Aorta (tissue), 5 donors: ENCODE measurements at places on chromosomes 7 and 10. TPM values are rescaled to one million over a fixed set of nuclear protein-coding genes. Genes with fewer than 3 reads are reported as not detected.
A peak's percentile ranks its signal among the peaks of the same experiment; 100 is the strongest.

DNA sequence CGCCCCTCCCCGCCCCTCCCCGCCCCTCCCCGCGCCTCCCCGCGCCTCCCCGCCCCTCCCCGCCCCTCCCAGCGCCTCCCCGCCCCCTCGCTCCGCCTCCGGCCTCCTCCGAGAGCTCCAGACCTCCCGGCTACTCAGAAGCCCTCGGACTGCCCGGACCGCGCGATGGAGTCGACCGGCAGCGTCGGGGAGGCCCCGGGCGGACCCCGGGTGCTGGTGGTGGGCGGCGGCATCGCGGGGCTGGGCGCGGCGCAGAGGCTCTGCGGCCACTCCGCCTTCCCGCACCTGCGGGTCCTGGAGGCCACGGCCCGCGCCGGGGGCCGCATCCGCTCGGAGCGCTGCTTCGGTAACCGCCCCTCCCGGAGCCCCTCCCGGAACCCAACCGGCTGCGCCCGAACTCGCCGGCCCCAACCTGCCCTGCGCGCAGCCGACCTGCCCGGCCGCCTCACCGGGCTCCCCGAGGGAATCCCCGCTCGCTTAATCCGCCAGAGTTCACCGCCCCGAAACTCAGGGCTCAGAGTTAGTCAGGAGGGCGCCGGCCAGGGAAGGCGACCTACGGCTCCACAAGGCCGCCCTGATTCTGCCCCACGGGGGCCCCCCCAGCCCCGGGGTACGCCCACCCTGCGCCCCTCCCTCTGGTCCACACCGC, at the start of gene PAOX:
Gene PAOX (plus strand): TSS at position 111 of the 649 bp plus-strand sequence. CDS start 55 bp downstream, at position 166.
- H3K4me1 ChIP-seq = no peaks in the 10 kb centered on the region
- peak; percentile 92 for DNase-seq
- H3K4me3 ChIP-seq = peak within 1 kb of the TSS; percentile 72
- no peaks in the 10 kb centered on the region for H3K27me3 ChIP-seq
- H3K27ac ChIP-seq = peak within 1 kb of the TSS; percentile 4

Gene VWA2
- 0.45 TPM for total RNA-seq

Gene EBF3
- 8.4 TPM for total RNA-seq

- no peak for DNase-seq
- H3K4me1 ChIP-seq = no peaks in the 10 kb centered on the region
- H3K27ac ChIP-seq = no peak overlapping the region
- H3K27me3 ChIP-seq = no peaks in the 10 kb centered on the region
- no peaks in the 10 kb centered on the region for H3K36me3 ChIP-seq
These were observed 18.5 kb upstream of the TAS2R40 start for GRCh38 chr7:143203386-143203785.

Gene TRIM73
- 2.9 TPM for total RNA-seq

DNA sequence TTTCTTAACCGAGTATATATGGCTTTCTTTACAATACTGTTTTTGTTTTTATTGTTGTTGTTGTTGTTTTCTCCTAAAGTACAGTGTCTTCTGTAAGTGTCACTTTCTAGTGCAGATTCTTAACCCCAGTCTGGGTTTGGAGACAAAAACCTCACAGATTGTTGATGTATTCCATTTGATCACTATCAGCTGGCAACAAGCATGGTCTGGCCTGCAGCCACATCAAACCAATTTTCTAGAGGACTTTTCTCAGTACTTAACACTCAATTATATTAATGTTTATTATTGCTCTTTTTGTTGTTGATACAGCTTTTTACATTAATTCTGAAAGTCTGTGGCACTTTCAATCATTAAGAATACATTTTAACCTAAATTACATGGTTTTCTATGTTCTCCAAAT, 17.1 kb downstream of the LRRN3 start:
- H3K4me3 ChIP-seq = no peak overlapping the region
- H3K27me3 ChIP-seq = no peaks in the 10 kb centered on the region
- DNase-seq = no peak
- H3K36me3 ChIP-seq = no peaks in the 10 kb centered on the region
- H3K27ac ChIP-seq = no peak overlapping the region

- peak; percentile 91 for DNase-seq
- H3K36me3 ChIP-seq = no peaks in the 10 kb centered on the region
- H3K27ac ChIP-seq = no peak overlapping the region
- no peak overlapping the region for H3K4me3 ChIP-seq
- no peaks in the 10 kb centered on the region for H3K27me3 ChIP-seq
These were observed 38.5 kb upstream of the MKRN1 start for GRCh38 chr7:140517546-140518369.

GRCh38 chr7:110590415-110590814, 500.5 kb upstream of the LRRN3 start:
- no peaks in the 10 kb centered on the region for H3K36me3 ChIP-seq
- no peaks in the 10 kb centered on the region for H3K27me3 ChIP-seq

DNA sequence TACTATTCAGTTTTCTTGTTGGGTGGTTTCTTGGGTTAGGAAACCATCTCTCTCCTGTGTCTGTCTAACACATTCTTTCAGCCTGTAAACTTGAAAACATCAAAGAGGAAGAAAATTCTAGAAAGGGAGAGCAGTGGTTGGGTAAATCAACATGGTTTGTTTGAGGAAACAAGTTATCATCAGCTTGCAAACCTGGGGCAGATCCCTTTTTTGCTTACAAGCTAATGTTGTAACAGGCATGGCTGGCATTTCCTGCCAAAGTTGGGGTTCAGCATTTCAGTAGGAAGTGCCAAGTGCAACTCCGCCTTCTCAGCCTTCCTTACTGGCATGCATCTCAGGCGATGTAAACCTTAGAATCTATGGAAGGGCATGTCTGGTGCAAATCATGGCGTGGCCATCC, 112.6 kb downstream of the EEPD1 start:
- no peaks in the 10 kb centered on the region for H3K36me3 ChIP-seq
- peaks cover 13% of the 10 kb centered on the region for H3K4me1 ChIP-seq
- H3K4me3 ChIP-seq = no peak overlapping the region
- H3K27ac ChIP-seq = peak overlapping the region; percentile 73
- DNase-seq = no peak

DNA sequence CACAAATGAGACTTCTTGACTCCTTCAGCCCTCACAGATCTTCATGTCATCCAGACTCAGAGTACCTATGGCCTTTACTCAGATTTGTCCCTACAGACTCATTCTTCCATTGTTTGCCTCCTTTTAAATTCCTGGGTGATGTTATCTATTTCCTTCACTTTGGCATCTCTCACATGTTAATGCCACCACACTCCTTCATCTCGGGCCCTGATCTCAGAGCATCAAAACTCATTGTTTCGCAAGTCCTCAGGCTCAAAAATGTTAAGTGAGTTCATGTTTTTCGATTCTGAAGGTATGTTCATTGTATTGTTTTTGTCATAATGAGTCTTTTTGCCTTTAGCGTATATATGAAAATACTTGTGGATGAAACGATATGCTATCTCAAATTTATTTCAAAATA, 62.3 kb upstream of the AHR start:
- H3K27ac ChIP-seq = no peak overlapping the region
- no peaks in the 10 kb centered on the region for H3K36me3 ChIP-seq
- no peak for DNase-seq

DNA sequence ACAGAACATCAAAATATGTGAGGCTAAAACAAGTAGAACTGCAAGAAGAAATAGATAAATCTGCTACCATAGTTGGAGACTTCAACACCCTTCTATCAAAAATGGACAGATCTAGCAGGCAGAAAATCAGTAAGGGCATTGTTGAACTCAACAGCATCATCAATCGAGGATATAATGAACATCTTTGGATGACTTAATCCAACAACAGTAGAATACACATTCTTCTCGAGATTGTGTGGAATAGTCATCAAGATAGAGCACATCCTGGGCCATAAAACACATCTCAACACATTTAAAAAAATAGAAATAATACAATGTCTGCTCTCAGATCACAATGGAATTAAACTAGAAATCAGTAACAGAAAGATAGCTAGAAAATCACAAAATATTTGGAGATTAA, 9.9 kb downstream of the IGFBP1 start:
- H3K4me3 ChIP-seq = no peak overlapping the region
- H3K4me1 ChIP-seq = no peaks in the 10 kb centered on the region
- no peaks in the 10 kb centered on the region for H3K36me3 ChIP-seq
- DNase-seq = no peak
- H3K27me3 ChIP-seq = no peaks in the 10 kb centered on the region

Gene CYP2C19
- not detected for total RNA-seq

- H3K36me3 ChIP-seq = no peaks in the 10 kb centered on the region
- no peak overlapping the region for H3K4me3 ChIP-seq
- no peaks in the 10 kb centered on the region for H3K27me3 ChIP-seq
These were observed 159.2 kb downstream of the NEURL1 start for GRCh38 chr10:103652599-103653281.

GRCh38 chr7:127404286-127405072, 12.0 kb upstream of the ZNF800 start:
- H3K4me1 ChIP-seq = no peaks in the 10 kb centered on the region
- H3K27me3 ChIP-seq = no peaks in the 10 kb centered on the region
- H3K27ac ChIP-seq = no peak overlapping the region
- no peak overlapping the region for H3K4me3 ChIP-seq
- DNase-seq = no peak

DNA sequence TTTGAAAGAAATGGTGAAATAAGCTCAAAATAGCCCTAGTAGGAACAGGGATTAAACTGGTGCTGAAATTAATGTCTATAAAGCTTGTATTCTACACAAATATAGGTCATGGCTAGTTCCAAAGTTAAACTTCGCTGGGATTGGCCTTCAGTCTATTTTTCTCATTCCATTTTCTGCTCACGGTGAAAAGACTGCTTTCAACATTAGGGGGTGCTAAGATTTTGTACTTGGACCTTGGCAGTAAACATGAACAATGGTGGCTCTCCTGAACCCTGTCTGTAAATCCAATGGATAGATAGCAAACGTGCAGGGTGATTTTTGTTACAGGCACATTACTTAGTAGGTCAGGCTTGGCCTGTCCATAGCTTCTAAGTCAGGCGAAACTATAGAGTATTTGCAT, 36.0 kb upstream of the RSU1 start:
- H3K27me3 ChIP-seq = no peaks in the 10 kb centered on the region
- H3K36me3 ChIP-seq = no peaks in the 10 kb centered on the region
- peaks cover 4% of the 10 kb centered on the region for H3K4me1 ChIP-seq
- DNase-seq = no peak
- peak overlapping the region; percentile 44 for H3K27ac ChIP-seq

DNA sequence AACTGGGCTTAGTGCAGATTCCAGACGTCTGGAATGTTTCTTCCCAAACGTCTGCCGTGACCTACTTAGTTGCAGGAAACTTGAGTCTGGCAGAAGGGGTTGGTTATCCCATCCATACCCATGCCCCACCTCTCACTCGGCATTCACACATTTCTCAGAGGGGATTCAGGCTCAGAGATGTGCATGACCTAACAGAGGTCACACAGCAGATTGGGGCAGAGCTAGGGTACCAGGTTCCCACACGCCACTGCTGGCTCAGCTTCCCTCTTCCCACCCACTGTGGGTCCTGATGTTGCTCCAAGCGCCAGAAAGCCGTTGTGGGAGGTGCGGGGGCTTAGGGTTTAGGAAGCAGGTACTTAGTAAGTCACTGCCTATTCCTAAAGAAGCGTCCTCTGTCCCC, 3.0 kb downstream of the UCMA start:
- H3K4me1 ChIP-seq = no peaks in the 10 kb centered on the region
- H3K27ac ChIP-seq = no peak overlapping the region
- no peak for DNase-seq
- no peaks in the 10 kb centered on the region for H3K36me3 ChIP-seq

Gene DPYSL4
- total RNA-seq = 1.4 TPM

- H3K4me1 ChIP-seq = peaks cover 6% of the 10 kb centered on the region
- no peak overlapping the region for H3K4me3 ChIP-seq
- H3K27ac ChIP-seq = no peak overlapping the region
These were observed 72.8 kb upstream of the KAT6B start for GRCh38 chr10:74753442-74754211.

Gene SPAG6
- not detected for total RNA-seq

Gene OR2A42
- total RNA-seq = 1.3 TPM

Gene MYL7
- total RNA-seq = not detected

Gene TMEM72
- not detected for total RNA-seq

GRCh38 chr7:126213876-126214275, 1038.9 kb downstream of the GRM8 start:
- no peak overlapping the region for H3K27ac ChIP-seq
- H3K27me3 ChIP-seq = no peaks in the 10 kb centered on the region
- no peak overlapping the region for H3K4me3 ChIP-seq
- no peaks in the 10 kb centered on the region for H3K4me1 ChIP-seq
- no peak for DNase-seq

GRCh38 chr10:113506476-113506875, 46.4 kb upstream of the HABP2 start:
- no peaks in the 10 kb centered on the region for H3K27me3 ChIP-seq
- H3K27ac ChIP-seq = no peak overlapping the region
- H3K36me3 ChIP-seq = no peaks in the 10 kb centered on the region
- H3K4me3 ChIP-seq = no peak overlapping the region
- H3K4me1 ChIP-seq = no peaks in the 10 kb centered on the region

DNA sequence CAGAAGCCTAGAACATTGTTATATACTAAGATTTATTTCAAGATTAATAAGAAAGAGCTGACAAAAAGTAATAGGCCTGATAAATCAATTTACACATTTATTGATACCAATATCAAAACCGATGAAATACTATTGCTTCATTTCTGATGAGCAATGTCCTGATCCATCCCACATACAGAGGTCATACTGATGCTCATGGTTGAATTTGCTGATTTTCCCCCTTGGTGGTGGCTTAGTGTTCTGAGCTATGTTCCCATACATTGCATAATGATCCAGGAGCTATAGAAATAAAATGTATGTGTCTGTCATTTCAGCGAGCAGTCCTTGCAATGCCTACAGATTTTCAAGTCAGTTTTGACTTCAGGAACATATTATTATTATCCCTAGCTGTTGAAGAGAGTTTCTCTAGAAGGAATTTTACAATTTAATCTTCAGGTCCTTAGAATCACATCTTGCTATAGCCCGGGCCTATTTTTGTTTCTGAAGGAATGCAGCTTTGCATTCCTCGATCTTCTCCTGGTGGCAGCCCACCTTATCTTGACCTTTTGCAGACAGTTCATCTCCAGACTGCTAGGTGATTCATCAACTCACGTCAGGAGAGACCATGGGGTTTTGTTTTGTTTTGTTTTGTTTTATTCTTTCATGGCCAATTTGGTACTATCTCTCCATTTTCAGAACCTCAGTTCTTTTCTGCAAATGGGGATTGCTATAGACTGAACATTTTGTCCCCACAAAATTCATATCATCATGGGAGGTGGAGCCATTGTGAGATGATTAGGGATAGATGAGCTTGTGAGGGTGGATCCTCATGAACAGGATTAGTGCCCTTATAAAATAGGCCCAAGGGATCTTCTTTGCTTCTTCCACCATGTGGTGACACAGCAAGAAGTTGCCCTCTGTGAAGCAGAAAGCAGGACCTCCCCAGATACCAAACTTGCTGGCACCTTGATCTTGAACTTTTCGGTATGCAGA, 465.6 kb upstream of the IGFBP3 start:
- H3K4me3 ChIP-seq = no peak overlapping the region
- H3K27ac ChIP-seq = no peak overlapping the region
- no peaks in the 10 kb centered on the region for H3K4me1 ChIP-seq
- no peak for DNase-seq

- H3K27me3 ChIP-seq = no peaks in the 10 kb centered on the region
- no peaks in the 10 kb centered on the region for H3K36me3 ChIP-seq
- H3K27ac ChIP-seq = no peak overlapping the region
- H3K4me1 ChIP-seq = no peaks in the 10 kb centered on the region
- DNase-seq = no peak
These were observed 42.7 kb upstream of the RSBN1L start for GRCh38 chr7:77653572-77653971.

Gene STAG3
- 1.5 TPM for total RNA-seq

GRCh38 chr10:75202321-75203045, 8.1 kb upstream of the VDAC2 start:
- no peaks in the 10 kb centered on the region for H3K27me3 ChIP-seq
- H3K4me1 ChIP-seq = peaks cover 3% of the 10 kb centered on the region
- H3K4me3 ChIP-seq = no peak overlapping the region
- H3K27ac ChIP-seq = peak overlapping the region; percentile 25
- peak; percentile 85 for DNase-seq

Gene SLC26A3
- not detected for total RNA-seq
